HFF-Myc (cell line): ENCODE measurements at places on chromosomes 6 and 20.

GRCh38 chr20:15716256-15716655 lies 857.0 kb downstream of the KIF16B start:
- DNase-seq = no peak

DNA sequence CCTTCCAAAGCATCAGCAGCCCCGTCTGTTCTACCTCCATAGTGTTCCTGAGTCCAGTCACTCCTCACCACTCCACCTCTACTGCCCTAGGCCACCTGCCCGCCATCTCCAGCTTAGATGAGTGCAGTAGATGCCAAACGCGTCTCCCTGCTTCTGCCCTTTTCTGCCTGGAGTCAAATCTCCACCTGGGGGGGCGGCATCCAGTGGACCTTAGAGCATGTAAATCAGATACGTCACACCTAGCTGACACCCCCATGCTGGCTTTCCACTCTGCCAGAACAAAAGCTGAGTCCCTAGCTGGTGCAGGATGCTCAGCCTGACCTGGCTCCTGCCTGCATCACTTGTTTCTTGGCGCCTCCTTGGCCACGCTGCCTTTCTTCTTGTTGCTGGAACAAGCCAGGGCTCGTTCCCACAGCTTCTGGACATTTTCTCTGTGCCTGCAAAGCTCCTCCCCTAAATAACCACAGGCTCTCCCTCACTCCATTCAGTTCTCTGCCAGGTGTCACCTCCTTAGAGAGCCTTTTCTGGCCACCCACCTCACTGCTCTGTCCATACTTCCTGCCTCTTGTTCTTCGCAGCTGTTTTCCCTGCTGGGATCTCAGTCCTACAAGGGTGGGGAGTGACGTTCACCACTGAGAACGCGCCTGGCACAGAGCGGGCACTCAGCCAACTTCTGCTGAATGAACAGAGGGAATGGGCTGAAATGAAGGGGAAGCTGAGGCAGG lies 5.8 kb downstream of the DDR1 start:
- no peak for DNase-seq

DNA sequence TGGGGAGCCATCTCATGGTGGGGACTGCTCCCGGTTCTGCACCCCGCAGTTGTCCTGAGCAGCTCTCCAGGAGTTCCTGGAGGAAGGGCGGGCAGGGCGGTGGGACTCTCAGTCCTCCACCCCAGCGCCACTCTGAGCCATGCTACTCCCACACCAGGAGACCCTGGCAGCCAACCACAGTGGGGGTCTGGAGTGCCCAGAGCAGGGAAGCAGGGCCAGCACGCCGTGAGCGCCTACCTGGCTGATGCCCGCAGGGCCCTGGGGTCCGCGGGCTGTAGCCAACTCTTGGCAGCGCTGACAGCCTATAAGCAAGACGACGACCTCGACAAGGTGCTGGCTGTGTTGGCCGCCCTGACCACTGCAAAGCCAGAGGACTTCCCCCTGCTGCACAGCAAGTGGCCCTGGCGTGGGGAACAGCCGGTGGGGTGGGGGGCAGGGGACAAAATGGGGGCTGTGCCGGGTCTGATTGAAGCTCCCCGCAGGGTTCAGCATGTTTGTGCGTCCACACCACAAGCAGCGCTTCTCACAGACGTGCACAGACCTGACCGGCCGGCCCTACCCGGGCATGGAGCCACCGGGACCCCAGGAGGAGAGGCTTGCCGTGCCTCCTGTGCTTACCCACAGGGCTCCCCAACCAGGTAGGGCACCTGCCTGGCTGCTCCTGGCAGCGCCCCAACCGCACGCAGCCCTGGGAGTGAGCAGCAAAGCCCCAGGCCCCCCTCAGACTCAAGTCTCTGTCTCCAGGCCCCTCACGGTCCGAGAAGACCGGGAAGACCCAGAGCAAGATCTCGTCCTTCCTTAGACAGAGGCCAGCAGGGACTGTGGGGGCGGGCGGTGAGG lies 1.6 kb upstream of the TNFRSF6B start:
- DNase-seq = no peak

- no peak for DNase-seq
Measured at GRCh38 chr6:90859612-90860011, 272.7 kb upstream of the MAP3K7 start.

- DNase-seq = no peak
Measured at GRCh38 chr6:43494321-43494720, 15.8 kb downstream of the LRRC73 start.

- DNase-seq = no peak
Measured at GRCh38 chr6:128347123-128347522, 173.3 kb downstream of the PTPRK start.

- DNase-seq = no peak
Measured at GRCh38 chr20:45727044-45727443, 4.9 kb downstream of the SPINT4 start.

GRCh38 chr6:128712898-128713297 lies 170.0 kb upstream of the LAMA2 start:
- DNase-seq = peak; percentile 42

GRCh38 chr6:167056370-167056769 lies 57.2 kb downstream of the CEP43 start:
- no peak for DNase-seq

DNA sequence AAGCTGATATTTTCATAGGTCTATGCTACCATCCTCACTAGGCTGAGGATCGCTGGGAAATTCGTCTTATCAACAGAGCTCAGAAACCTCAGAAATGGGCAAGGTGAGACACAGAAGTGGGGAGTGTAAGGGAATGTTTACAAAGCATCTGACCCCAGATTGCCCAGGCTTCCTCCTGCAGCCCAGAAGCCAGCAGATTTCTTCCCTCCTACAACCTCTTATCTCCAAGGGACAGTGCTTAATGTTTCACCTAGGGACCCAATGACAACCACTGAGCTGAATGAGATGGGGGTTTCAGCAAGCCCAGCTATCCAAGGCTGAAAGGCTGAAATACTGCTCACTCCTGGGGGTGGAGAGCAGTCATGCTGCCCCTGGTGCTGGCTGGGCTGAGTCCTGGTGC lies 52.4 kb upstream of the TBC1D7 start:
- no peak for DNase-seq

GRCh38 chr6:37819802-37820717 lies 533 bp downstream of the ZFAND3 start:
- DNase-seq = no peak

DNA sequence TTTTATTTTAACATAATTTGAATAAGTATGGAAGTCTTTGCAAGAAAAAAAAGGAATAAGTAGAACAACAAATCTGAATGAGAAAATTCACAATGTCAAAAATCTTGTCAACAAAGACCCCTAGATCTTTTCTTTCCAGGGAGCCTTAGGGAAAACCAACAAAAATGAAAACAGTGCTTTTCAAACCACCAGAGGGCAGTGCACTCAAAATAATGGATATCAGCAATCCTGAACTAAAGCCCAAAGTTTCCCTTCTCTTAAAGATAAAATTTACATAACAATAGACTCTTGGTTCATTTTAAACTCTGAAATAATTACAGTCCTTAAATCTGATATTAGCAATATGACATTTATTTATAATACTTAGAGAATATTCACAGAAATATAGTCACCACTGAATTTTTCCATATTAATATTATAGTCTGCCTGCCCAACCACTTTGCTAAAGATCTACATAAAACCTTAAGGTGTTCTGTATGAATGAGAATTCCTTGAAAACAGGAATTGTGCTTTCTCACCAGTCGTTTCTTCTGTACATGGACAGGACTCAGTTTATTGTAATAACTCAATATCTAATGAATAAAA lies 105.3 kb upstream of the BMP5 start:
- DNase-seq = peak; percentile 37

GRCh38 chr6:33934731-33935270 lies 131.0 kb upstream of the MLN start:
- DNase-seq = no peak

DNA sequence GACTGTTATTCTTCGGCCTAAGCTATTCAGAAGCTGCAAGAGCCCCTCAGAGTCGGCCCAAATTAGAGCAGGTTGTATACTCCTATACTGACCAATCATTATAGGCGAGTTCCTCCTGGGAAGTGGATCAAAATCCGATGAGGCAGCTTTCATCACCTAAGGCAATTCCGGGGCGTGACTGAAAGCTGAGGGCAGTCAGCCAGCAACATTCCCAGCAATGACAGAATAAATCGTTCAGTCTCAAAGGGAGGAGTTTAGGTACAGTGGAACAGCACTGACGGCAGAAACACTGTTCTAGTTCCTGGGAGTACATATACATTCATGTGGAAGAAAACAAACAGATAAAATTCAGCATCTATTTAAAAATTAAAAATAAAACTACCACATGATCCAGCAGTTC lies 10.8 kb downstream of the HLA-DQB2 start:
- no peak for DNase-seq

DNA sequence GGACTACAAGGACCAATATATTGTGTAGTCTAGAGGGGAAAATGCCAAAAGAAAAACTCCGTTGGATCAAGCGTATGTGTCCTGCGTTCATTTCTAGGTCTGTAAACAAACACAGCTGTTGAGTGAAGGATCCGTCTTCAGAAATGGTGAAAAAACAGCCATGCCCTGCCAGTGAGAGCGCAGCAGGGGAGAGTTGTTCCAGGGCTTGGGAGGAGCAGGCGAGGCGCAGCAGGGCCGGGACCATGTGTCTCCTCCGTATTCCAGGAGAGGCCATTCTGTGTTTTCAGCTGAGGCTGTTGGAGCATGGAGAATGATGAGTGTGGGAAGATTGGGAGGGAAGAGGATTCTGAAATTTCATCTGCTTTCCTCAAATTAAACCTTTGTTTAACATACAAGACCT lies 38.0 kb downstream of the BMP6 start:
- DNase-seq = no peak

GRCh38 chr20:35491823-35492222 lies 36.4 kb downstream of the CEP250 start:
- no peak for DNase-seq

DNA sequence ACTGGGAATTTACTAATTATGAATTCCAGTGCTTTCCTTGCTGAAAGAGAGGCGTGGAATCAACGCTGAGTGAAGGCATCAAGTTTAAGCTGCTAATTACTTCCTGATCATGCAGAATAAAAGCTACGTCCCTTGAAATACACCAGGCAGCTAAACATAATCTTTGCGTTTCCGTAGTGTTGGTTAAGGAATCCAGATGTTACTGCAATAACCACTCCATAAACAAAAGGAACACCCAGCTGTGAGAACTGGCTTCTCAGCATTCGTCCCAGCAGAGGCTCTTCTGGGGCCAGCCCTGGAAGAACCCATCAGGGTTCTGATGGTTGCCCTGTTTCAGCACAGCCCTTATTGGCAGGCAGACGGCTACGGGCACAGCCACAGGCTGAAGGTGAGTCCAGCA lies 111.4 kb downstream of the CDH26 start:
- no peak for DNase-seq

DNA sequence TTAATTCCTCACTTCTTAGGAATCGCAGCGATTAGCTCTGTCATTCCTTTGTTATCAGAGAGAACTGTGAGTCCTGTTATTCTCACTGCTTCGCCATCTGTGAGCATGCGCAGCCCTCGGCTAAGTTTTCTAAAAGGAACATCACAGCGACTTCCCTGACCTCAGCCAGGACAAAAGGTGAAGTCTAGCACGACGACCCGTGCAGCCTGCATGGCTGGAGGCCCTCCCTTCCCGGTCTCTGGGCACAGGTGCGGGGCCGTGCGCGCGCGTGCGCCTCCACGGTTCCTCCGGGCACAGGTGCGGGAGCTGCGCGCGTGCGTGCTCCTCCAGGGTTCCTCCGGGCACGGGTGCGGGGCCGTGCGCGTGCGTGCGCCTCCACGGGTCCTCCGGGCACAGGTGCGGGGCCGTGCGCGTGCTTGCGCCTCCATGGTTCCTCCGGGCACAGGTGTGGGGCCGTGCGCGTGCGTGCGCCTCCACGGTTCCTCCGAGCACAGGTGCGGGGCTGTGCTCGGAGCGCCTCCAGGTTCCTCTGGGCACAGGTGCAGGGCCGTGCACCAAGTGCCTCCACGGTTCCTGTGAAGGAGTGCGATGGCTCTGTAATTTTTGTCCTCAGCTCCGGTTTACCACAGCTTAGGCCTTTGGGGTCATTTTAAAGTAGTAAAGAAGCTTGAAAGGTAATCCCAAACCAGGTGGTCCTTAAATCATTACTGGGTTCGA lies 212.3 kb downstream of the ERMARD start:
- DNase-seq = no peak

DNA sequence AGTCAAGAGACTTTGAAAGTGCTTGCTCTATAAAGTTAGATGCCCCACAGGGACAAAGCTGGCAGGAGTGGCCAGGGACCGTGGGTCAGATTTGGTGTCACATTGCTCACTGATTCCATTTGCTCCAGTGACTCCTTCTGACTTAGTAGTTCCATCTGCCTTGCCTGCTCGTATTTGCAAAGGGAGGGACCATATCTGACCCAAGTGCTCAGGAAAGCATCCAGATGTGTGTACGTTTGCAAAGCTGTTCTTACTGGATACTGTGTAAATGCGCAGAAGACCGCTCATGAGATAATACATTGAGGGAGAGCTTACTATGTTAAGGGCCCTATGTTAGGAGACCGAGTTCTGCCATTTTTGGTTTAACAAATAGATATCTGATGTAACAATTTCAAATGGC lies 21.2 kb upstream of the CCN6 start:
- DNase-seq = no peak

DNA sequence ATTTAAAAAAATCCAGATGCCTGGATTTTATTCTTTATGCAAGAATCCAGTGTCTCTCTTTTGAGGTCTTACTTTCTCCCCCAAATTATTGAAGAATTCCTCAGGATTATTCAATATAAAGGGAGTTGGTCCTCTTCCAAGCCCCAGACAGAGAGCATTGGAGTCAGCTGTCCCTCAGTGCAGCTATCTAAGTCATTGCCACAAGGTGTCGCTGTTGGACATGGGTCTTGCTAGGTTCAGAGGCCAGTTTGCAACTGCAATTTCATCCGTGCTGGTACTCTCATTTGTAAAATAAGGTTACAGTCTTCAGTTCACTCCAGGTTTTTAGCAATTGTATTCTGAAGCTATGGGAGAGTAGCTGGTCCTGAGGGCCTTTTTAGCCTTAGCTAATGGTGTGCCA lies 27.8 kb downstream of the CCN2 start:
- peak; percentile 72 for DNase-seq

DNA sequence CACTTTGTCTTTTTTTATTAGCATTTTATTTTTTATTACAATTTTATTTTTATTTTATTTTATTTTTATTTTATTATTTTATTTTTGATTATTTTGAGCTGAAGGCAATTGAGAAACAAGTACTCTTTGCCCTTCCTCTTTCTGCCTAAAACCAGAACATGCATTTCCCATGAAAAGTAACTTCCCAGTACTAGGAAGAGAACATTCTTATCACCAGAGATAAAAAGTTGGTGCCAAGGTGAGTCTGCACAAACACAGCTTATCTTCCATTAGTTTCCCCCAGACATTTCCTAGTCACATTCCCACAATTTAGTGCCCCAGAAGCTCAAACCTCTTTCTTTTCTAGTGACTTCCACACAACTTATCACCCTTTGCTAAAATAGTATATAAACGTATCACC lies 84.8 kb downstream of the CD24 start:
- no peak for DNase-seq

GRCh38 chr6:158039178-158039557 lies 57.5 kb downstream of the SYNJ2 start:
- DNase-seq = no peak
